ENCODE measurements at places on chromosomes 5 and 9. TPM values are rescaled to one million over a fixed set of nuclear protein-coding genes. Genes with fewer than 3 reads are reported as not detected.

The HSDL2 gene
- 119 TPM for total RNA-seq

The PTPRD gene
- 2.2 TPM for total RNA-seq

The ANKRD31 gene
- total RNA-seq = 0.04 TPM

The SLC6A7 gene
- not detected for total RNA-seq

The IRGM gene
- total RNA-seq = not detected

The RNF183 gene
- total RNA-seq = not detected

The NOXA1 gene
- total RNA-seq = 5.1 TPM

The C8G gene
- total RNA-seq = 1.7 TPM

The PHF24 gene
- total RNA-seq = 0.04 TPM

The PTPN3 gene
- 40.3 TPM for total RNA-seq

The NSD1 gene
- 45.4 TPM for total RNA-seq

The TMEM171 gene
- total RNA-seq = 0.59 TPM

The PRPF4 gene
- total RNA-seq = 19.3 TPM

The FRRS1L gene
- total RNA-seq = 0.04 TPM

The SCGB3A2 gene
- not detected for total RNA-seq

The MARCHF3 gene
- total RNA-seq = 9.2 TPM

All from psoas muscle (tissue), 8 donors.